GM13977 (cell line): ENCODE measurements at places on chromosomes 3 and 15.

DNA sequence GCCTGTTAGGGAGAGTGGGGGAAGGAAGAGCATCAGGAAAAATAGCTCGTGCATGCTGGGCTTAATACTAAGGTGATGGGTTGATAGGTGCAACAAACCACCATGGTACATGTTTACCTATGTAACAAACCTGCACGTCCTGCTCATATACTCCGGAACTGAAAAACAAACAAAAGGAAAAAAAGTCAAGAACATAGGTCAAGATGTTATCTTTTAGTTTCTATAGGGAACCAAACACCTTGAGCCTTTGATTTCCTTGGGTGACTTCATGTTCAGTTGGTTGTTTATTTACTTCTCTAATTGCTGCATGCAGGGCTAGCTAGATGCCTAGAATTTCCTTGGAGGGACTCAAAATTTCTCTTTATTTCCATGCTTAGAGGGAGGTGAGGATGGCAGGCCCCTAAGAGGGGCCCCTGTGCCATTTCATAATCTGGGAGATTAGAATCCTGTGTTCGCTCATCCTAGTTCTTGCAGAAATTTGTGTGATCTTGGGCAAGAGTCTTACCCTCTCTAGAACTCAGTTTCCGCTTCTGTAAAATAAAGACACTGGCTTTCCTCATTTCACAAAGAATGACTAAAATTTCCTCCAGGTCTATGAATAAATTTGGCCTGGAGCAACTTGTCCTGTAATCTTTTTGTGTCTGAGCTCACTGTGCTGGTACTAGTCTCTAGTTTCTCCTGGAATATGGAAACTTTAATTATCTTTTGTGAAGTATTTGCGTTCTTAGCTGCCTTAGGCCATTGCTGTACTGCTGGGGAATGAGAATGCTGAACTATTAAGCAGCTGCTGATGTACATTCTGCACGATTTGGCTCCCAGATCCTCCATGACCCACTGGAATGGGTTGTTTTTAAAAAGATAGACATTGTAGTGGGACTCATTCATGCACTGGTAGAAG is 457.5 kb downstream of the EDEM1 start:
- DNase-seq = no peak

GRCh38 chr3:130299531-130299930 is 45.9 kb upstream of the COL6A5 start:
- no peak for DNase-seq

DNA sequence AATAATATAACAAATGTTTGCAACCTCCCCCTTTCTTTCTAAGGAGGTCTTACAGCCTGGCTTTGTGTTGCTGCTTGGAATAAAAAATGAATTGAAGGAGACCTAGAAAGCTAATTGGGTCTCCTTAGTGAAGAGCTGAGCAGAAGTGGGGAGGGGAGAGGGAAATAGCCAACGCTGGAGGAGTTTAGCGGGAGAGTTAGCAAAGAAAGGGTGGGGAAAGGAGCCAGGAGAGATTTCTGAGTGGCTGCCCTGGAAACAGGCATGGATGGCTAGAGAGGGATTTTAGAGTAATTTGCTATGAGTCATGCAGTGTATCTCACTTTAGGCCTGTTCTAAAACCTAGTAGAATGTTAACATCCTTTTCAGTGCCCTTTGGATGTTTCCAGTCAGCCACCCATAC is 45.2 kb upstream of the PFN2 start:
- DNase-seq = no peak

DNA sequence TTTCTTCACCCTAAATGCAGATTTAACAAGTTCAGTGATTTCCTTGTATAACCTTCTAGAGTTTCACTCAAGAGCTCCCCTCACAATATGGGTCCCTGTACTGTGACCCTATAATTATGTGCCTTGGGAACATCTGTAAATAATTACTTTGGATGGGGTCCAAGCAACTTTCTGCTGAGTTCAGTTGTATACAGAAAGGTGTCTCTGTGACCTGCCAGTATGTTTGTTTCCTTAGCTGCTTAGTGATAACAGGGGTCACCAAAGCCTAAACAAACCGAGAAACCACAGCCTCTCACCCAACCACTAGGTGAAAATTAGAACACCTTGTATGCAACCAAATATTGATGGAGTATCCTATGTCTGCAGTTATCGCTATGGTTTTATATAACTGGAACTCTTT is 29.8 kb upstream of the SLC25A36 start:
- DNase-seq = no peak

GRCh38 chr3:45760878-45761711 is 35.2 kb downstream of the SLC6A20 start:
- DNase-seq = peak; percentile 87

GRCh38 chr3:52119826-52120225 is 34.4 kb downstream of the POC1A start:
- no peak for DNase-seq

GRCh38 chr3:124461838-124462632 is 268.2 kb upstream of the UMPS start:
- no peak for DNase-seq

GRCh38 chr3:177495566-177495965 is 298.3 kb upstream of the TBL1XR1 start:
- no peak for DNase-seq

- DNase-seq = no peak
Measured at GRCh38 chr15:68537506-68537905, 41.3 kb upstream of the CORO2B start.

DNA sequence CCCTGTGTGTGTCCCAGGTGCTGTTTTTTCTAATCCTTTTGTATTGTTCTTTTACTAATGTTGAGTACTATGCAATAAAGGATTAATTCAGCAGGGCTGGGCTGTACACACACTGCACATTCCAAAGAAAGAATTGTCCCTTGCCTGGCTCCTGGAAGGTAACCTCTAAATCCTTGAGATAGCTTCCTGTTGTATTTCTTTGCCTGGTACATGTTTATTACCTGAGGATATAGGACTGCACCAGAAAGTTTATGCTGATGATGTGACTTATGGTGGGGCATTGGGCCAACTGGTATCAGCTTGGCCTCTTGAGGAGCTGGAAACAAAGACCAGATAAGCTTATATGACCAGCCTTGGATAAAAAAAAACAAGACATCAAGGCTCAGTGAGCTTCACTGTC is 26.6 kb upstream of the FAN1 start:
- DNase-seq = no peak

DNA sequence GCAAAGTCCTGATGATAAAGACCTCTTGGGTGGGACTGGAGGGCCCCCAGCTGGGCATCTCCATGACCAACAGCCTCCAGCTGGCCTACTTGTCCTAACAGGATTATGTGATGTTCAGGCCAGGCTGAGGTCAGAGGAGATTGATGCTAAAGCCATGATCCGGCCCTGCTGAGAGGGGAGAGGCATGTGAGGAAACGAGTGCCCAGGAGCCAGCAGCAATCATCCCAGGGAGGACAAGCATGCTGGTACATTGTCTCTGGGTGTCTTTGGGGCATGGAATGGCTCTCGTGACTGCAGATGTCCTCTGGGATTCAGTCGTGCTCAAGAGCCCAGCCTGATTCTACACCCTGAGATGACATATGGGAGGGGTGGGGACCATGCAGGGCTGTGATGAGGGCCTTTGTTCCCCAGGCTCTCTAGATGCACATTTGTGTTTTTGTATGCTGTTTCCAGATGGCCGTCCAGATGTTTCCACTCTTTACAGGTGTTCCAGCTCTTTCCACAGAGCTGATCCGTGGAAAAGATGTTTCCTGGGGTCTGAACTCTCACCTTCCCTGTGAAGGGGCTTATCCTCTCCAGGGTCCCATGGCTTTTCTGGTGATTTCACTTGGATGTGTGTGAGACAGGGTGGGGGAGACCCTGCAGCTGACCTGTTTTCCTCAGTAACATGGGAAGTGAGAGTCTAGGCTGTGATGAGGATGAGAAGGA is 20.2 kb downstream of the SLC24A1 start:
- no peak for DNase-seq

DNA sequence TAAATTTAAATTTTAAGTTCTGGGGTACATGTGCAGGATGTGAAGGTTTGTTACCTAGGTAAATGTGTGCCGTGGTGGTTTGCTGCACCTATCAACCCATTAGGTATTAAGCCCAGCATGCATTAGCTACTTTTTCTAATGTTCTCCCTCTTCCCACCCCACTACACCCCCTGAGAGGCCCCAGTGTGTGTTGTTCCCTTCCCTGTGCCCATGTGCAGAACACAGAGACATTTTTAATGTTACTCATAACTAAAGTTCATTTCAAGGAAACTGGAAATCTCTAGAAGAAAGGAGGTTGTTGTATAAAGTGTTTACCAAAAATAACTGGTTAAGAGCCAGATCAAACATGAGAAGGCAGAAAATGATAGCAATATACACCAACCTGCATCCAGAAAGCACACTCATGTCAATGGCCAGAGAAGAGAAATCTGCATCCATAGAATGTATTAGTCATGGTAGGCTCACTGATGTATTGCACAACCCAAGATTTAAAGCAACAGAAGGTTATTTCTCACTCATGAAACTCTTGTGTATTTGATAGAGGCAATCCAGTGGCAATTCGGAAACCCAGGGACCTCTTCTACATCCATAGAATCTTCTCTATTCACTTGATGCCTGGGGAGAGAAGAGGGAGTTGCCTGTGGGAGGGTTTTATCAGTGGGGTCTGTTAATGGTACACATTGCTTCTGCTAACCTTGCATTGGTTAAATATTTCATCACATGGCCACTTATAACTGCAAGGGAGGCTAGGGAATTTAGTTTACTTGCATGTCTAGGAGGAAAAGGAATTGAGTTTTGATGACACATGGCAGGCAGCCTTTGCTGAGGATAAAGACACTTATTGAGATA is 321.9 kb upstream of the RASGRP1 start:
- DNase-seq = no peak

DNA sequence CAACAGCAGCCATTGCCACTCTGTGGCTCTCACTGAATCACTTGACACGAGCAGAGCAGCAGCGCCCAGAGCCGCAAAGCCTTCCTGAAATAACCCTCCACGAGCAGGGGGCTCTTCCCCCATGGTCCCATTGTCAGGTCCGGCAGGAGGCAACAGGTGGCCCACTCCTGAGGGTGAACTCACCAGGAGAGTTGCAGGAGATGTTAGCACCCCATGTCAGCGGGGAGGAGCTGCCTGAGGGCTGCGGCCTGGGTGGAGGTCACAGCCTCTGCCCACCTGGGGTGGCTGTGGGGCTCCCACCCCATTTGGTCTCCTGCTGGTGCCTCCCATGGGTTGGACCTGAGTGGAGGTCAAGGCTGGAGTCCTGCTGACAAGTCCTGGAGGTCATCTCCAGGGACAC is 12.3 kb upstream of the C3orf22 start:
- DNase-seq = no peak

GRCh38 chr15:95291898-95292472 is 1038.5 kb upstream of the NR2F2 start:
- peak; percentile 33 for DNase-seq

- no peak for DNase-seq
Measured at GRCh38 chr15:52350423-52350822, 54.8 kb upstream of the MYO5C start.

GRCh38 chr3:17023006-17023664 is 138.4 kb downstream of the PLCL2 start:
- DNase-seq = peak; percentile 21

DNA sequence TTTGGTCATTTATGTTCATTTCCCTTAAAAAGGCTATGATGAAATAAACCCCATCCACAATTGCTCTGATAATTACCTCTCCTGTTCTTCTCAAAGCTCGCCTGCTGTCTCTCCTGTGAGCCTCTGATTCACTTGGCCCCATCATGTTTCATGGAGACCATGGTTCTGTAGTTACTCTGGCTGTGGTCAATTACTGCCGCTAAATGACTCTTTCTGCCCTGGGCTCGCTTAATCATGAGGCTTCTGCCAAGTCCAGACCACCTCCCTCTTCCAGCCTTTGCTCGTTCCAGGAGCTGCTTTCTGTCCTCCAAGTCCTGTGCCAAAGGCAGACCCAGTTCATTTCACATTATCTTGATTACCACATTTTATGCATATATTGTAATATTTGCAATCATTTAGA is 91.9 kb downstream of the THSD4 start:
- no peak for DNase-seq

- DNase-seq = no peak
Measured at GRCh38 chr3:100523050-100523760, 30.8 kb downstream of the TMEM45A start.

DNA sequence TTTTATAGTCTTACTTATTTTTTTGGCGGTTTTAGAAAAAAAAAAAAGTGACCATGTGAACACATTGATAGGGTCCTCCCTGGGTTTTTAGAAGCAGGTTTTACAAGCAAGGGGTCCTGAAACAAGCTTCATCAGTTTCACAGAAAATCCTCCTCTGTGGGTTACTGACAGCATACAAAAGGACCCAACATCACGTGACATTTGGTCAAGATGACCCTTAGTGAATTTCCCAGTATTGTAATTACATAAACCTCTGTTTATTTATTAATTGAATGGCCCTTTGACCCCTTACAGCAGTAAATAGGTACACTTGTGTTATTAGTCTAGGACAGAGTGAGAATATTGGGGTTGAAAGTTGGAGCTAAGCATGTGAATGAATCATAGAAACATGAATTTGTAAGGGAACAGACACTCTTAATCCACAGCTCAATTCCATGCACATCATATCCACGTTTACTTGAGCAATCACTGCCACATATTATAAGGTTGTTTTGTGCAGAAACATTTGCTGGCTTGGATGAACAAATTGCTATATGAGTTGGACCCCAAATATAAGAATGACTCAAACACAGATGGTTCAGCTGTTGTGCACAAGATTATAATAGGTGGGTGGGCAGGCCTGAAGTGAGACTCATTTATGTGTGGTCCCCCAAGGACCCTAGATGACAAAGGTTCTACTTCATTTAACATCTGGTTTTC is 137.5 kb downstream of the ZNF385D start:
- DNase-seq = no peak

GRCh38 chr3:11434017-11434526 is 161.9 kb downstream of the ATG7 start:
- no peak for DNase-seq

GRCh38 chr3:56019490-56020146 is 448.6 kb downstream of the ERC2 start:
- no peak for DNase-seq

GRCh38 chr3:139307601-139308555 is 35.9 kb upstream of the MRPS22 start:
- no peak for DNase-seq

- DNase-seq = no peak
Measured at GRCh38 chr15:87123676-87124382, 1044.2 kb downstream of the AGBL1 start.

- DNase-seq = no peak
Measured at GRCh38 chr15:47485419-47485818, 231.9 kb upstream of the SEMA6D start.

GRCh38 chr3:66428733-66429132 is 72.1 kb downstream of the LRIG1 start:
- no peak for DNase-seq
